GM13976 (cell line): ENCODE measurements at places on chromosomes 12 and 14.
A peak's percentile ranks its signal among the peaks of the same experiment; 100 is the strongest.

DNA sequence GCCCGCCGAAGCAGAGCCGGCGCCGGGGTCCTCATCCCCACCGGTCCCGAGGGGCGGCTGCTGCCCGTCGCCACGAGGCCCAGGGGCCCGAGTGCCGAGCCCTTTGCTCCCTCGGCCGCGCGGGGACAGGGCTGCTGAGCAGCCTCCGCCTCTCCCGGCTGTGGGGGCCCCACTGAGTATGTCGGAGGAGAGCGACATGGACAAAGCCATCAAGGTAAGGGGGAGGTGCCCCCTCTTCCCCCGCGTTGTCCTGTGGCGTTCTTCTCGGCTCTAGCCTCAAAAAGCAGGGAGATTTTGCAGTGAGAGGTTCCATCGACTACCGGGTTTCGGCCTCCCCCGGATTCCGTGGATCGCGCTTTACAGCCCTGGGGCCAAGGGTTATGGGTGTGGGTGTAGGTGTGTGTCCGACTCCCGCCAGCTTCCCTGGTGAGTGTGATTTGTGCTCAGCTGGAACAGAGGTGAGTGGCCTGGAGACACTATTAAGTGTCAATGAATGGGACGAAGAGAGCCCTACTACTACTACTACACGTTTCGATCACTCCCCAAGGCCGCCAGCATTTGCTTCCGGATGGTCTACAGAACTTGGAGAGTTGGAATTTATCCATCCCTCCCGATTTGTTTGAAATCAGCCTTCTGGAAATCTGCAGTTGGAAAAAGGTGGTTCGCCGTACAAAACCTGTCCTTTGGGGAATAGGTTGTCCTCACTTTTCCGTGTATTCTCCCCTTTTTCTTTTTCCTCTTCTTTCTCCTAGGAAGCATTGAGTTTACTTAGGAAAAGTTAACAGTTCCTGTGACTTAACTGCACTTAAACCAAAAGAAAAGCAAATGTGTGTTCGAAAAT is 748 bp downstream of the MAPKAPK5 start:
- peak; percentile 39 for DNase-seq

GRCh38 chr12:44812062-44812461 is 64.1 kb downstream of the NELL2 start:
- DNase-seq = no peak

- no peak for DNase-seq
Observed at GRCh38 chr12:113366827-113367226, 8.4 kb downstream of the PLBD2 start.

DNA sequence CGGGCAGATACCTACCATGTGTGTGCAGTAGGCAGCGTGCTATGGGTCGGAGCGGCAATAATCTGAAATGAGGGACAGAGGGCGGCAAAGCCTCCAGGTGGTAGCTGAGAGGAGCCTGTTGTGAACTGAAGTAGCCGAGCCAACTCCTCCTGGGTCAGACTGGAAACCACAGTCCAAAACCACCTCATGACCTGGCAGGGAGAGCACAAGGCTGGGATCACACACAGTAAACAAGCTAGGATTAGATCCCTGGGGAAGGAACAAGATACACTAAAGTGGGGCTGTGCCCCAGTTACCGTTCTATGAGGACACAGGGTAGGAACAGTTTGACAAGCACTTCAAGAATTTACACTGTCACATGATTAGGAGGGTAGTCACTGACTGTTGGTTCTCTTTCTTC is 49.0 kb downstream of the AREL1 start:
- no peak for DNase-seq

DNA sequence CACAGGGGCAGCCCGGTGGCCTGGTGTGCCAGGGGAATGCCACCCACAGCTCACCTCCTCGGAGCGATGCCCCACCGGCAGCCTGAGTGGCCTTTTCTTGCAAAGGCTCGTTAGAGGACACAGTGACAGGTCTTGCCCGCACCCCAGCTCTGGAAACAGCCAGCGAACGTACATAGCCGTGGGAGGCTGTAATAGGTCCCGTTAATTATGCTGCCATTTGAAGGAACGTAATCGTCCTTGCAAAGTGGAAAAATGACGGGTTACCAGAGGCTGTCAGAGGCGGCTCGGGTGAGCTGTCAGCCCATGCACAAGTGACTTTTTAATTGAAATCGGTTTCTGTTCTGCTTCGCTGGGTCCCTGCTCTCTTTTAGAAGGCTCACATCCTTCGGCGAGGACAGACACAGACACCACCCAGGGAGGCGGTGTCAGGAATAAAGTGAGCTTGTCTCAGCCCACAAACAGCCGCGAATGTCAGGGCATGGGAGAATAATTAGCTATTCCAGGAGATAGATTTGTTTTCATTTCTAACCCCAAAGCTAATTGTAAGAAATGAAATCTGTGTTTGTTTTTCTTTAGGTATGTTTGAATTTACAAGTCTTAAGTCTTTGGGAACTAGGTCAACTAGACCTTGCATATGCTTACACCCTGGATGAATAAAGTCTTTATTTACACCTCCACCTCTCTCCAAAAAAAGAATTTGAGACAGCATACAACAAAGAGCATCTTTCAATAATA is 77.2 kb upstream of the RFLNA start:
- DNase-seq = no peak

GRCh38 chr12:43883311-43883710 is 47.4 kb downstream of the TMEM117 start:
- no peak for DNase-seq

GRCh38 chr14:105430565-105430964 is 10.9 kb downstream of the MTA1 start:
- no peak for DNase-seq

DNA sequence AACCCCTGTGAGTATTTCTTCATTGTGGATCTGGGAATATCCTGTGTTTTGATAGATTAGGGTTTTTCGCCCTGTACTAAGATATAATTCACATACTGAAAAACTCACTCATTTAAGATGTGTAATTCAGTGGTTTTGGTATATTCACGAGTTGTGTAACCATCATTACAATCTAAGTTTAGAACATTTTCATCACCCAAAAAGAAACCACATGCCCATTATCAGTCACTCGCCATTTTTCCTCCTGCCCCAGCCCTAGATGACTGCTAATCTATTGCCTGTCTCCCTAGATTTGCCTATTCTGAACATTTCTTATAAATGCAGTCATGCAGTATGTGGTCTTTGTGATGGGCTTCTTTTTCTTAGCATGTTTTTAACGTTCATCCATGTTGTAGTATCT is 67.9 kb upstream of the ATF1 start:
- no peak for DNase-seq

DNA sequence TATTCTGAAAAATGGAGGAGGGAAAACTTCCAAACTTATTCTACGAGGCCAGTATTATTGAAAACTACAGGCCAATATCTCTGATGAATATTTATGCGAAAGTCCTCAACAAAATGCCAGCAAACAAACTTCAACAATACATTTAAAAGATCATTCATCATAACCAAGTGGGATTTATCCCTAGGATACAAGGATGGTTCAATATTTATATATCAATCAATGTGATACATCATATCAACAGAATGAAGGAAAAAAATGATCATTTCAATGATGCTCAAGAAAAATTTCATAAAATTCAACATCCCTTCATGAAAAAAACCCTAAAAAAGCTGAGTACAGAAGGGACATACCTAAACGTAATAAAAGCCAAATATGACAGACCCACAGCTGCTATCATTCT is 45.9 kb upstream of the LMNTD1 start:
- DNase-seq = no peak

- DNase-seq = no peak
Observed at GRCh38 chr14:57038689-57039088, 228.4 kb upstream of the OTX2 start.

DNA sequence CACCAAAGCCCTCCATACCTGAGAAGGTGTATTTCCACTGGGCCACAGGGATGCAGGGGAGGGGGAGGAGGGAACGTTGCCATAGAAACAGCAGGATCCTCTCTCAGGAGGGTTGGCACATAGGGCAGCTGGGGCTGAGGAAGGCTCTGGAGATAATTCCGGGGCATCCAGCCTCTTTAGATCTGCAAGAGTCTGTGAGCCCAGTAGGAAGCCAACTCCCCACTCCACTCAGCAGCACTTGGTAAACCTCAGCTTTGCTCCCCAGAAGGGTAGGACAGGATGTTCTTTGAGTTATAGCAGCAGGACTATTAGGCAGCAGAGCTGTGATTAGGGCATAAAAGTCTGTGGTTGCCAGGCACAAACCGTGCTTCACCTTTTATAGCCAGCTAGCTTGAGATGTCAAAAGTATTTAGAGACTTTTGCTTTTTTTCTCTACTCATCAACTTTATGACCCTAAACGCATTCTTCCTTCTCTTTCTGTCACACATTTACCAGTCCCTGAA is 7.8 kb upstream of the PLEKHG3 start:
- DNase-seq = no peak

DNA sequence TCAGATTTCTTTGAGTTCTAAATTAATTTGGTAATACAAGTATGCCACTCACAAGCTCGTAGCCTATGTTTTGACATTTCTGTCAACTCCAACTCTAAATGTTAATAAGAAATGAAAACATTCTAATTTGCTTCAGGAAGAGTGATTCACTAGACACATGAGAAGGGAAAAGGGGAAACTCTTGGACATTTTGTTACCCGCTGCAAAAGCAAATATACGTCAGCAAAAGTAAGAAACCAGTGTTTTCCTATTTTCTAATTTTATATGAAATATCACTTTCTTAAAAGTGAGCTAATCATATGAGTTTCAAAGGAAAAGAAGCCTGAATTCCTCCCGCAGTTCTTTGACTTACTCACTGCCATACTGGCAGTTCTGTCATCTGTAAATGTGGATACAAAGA is 162.3 kb downstream of the GRIP1 start:
- DNase-seq = no peak

GRCh38 chr12:63968673-63969072 is 124.2 kb downstream of the SRGAP1 start:
- DNase-seq = no peak

DNA sequence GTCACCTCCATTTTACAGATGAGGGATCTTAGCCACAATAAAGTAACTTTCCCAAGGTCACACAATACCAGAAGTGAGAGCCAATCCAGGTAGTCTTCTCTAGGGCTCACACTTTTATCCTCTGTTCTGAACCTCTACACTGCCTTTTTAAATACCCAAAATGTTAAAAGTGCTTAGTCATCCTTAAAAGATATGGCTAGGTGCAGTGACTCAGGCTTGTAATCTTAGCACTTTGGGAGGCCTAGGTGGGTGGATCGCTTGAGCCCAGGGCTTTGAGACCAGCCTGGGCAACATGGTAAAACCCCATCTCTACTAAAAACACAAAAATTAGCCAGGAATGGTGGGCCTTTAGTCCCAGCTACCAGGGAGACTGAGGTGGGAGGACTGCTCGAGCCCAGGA is 104.1 kb upstream of the PPP4R3A start:
- DNase-seq = no peak

- DNase-seq = no peak
Observed at GRCh38 chr12:124852911-124853427, 10.7 kb downstream of the SCARB1 start.

- DNase-seq = no peak
Observed at GRCh38 chr12:78101113-78101876, 270.6 kb downstream of the NAV3 start.

GRCh38 chr12:42024495-42024830 is 120.2 kb downstream of the GXYLT1 start:
- no peak for DNase-seq

GRCh38 chr14:94591073-94591472 is 9.8 kb downstream of the SERPINA5 start:
- DNase-seq = no peak

DNA sequence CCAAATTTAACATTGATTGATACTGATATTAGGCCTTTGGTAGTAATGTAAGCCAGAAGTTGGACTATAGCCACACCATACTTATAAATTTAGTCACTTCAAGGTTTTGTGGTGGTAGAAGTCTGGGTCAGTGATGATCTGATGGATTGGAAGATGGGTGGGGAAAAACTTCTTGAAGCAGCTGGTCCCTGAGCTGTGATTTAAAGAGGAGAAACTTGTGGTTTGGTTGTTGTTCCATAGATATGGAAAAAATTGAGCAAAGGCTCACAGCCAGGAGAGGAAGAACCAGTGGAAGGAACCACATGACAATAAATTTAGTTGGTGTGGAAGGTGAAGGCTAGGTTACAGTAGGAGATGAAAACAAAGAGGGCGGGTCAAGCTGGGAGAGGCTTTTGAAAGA is 26.1 kb downstream of the PTHLH start:
- no peak for DNase-seq

GRCh38 chr12:16385782-16386646 is 38.6 kb downstream of the MGST1 start:
- DNase-seq = peak; percentile 21

DNA sequence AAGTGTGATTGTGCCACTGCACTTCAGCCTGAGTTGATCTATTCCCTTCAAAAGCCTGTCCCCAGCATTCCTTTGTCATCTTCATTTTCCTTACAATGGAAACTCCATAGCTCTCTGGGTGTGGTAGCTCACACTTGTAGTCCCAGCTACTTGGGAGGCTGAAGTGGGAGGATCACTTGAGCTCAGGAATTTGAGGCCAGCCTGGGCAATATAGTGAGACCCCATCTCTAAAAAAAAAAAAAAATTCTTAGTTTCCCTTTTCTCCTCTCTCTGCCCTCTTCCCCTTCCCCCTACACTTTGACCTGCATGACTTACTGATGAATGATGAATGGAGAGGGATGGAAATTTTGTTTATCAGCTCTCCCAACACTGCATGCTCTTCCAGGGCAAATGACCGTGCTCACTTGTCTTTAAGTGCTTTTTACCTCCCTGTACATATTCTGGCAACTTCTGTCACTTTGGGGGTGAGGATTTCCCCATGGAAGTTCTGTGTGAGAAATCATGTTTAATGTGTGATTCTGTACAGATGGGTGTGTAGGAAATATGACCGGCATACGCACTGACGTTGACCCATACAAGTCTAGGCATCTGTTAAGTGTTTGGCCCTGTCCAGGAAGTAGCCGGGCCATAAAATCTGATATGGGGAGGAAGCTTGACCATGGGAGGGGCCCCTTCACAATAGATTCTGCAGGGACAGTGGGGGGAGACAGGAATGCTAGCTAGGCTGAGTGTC is 65.4 kb downstream of the ZFP36L1 start:
- no peak for DNase-seq

DNA sequence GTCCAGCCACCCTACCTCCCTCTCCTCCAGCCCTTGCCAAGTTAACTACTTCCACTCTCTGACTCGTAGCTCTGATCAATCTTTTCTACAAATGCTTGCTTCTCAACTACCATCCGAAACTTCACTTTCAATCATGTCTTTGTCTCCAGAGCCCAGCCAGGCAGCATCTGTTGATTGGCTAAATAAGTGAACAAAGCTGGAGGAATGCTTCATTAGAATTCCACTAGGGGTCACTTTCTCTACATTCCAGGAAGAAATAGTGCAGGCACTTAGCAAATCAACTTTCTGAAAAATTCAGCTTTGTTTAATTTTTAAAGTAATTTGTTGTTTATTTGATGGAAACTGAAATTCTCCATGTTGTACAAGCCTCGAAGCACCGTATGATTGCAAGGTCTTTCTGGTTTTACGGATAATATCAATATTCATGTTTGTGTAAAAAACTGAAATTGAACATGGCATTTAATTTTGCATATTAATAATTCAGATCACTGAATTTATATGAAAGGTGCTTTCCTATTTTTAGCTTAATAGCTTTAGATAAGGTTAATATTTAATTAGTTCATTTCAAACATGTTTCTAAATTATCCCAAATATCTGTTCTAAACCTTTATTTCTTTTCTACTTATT is 32.4 kb upstream of the HELB start:
- peak; percentile 40 for DNase-seq

GRCh38 chr12:16246264-16246663 is 31.2 kb downstream of the SLC15A5 start:
- DNase-seq = no peak
